ENCODE measurements at places on chromosomes 1 and 21. TPM values are rescaled to one million over a fixed set of nuclear protein-coding genes. Genes with fewer than 3 reads are reported as not detected.
A peak's percentile ranks its signal among the peaks of the same experiment; 100 is the strongest.

- no peak for DNase-seq
Observed at GRCh38 chr21:28227881-28228635, 764.6 kb downstream of the LTN1 start.

The PRAMEF6 gene
- not detected for total RNA-seq

GRCh38 chr1:228303596-228303995 is 95.8 kb downstream of the OBSCN start:
- DNase-seq, result no peak

The SPATC1L gene
- 18.9 TPM for total RNA-seq

DNA sequence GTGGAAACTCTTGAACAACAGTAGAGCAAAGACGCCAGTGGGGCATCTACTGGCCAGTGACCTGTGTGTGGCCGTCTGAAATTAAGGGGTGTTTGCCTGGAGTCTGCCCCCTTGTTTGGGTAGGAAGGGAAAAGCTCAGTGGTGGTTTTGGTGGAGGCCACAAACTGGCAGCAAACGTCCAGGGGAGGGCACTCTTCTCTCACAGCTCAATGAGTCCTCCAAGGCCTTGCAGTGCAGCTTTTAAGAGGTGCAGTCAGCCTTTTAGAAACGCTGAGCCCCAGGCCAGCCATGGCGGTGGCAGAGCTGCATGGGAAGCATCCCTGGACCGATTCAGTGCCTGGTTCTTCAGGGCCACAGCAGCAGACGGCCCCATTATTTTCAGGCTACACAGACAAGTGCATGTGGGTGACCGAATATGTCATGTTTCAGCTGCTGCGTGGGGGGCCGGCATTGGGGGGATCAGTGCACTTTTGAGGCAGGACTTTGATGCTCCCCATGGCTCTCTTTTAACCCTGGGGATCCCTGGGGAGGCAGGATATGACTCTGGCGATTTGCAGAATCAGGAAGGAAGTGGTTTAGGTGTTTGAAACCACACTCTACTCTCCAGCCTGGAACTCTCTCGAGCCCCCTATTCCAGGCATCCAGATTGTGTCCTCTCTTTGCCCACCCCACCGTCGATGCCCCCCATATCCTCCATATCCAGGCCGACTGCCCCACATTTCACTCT is 414.0 kb downstream of the PRDM2 start:
- DNase-seq, result no peak

The OR2L3 gene
- not detected for total RNA-seq

The TEDDM1 gene
- not detected for total RNA-seq

The TMEM81 gene
- total RNA-seq, result 3.6 TPM

GRCh38 chr1:69568421-69569174 is 876 bp downstream of the LRRC7 start:
- no peak for DNase-seq

DNA sequence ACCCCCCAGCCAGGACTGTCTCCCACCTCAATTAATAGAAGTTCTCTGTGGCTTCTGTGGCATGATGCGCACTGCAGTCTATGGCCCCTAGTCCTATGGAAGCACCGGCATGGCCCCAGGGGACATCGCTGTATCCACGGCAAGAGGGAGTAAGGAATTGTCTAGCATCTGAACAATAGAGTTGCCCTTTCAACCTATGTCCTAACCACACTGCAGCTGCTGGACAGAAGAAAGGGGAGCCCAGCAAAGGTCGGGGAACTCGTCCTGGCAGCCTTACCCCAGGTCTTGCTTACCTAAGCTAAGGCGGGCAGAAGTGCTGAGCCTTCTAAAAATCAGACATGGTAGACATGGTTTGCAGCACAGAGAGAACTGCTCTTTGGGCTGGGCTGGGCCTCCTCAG is 103.3 kb upstream of the EDN2 start:
- DNase-seq, result peak; percentile 67

The REN gene
- total RNA-seq, result not detected
